Activated CD4-positive, alpha-beta T cell treated with anti-CD3 and anti-CD28 coated beads, Interleukin-2, Interleukin-6, amounts not matched to agents 100 ng/mL and 50 ng/mL, durations not matched to agents 16 hours and 8 hours (primary cell): ENCODE measurements at places on chromosomes 7 and 10.

DNA sequence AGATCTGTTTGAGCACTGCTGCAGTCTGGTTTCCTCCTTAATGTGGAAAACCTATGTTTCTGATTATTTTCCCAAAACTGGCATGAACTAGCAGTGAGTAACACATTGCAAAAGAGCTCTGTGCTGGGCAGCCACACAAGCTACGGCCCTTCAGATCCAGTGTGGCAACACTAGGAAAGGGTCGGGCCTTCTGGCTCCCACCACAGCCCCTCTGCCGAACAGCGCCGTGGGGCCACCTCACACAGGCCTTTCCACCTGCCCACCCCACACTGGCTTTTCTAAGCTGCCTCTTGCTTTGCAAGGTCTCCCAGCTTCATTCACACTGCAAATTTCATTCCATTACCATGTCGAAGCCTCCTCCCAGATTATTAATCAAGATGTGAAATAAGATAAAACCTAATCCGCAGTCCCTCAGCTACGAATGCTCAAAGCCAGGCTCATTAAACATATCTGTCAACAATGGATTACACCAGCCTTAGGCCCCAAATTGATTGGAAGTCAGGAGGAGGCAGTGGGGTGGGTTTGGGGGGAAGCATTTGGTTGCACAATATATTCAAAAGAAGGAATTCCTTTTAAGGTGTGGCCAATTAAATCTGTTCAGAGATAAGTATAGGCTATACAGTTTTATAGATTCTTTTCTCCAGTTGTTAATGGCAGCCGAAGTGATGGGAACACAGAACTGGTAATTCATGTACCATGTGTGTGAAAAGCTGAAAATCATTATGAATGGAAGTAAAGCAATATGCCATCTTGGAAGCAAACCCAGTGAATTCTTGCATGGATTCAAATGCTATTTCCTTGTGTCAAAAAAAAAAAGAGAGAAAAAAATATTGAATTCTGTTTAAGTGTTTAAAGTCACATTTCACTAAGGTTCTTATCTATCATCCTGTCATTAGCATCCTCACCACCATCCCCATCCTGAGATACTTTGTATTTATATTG, 223.7 kb downstream of the MTERF1 start:
- DNase-seq: no peak

DNA sequence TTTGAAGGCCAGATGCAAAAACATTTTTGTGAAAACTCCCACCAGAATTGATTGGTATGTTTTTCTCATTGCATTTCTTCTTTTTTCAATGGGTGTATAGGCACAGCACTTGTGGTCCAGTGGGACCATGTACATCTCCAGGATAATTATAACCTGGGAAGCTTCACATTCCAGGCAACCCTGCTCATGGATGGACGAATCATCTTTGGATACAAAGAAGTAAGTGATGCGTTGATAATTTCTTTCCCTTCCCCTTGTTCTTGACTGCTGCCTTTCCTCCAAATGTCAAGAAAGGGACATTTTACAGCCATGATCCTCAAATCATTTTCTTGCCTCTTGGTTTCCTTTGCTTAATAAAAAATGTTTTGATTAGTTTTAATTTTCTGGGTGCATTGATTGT, 331.5 kb downstream of the PLXDC2 start:
- no peak for DNase-seq

DNA sequence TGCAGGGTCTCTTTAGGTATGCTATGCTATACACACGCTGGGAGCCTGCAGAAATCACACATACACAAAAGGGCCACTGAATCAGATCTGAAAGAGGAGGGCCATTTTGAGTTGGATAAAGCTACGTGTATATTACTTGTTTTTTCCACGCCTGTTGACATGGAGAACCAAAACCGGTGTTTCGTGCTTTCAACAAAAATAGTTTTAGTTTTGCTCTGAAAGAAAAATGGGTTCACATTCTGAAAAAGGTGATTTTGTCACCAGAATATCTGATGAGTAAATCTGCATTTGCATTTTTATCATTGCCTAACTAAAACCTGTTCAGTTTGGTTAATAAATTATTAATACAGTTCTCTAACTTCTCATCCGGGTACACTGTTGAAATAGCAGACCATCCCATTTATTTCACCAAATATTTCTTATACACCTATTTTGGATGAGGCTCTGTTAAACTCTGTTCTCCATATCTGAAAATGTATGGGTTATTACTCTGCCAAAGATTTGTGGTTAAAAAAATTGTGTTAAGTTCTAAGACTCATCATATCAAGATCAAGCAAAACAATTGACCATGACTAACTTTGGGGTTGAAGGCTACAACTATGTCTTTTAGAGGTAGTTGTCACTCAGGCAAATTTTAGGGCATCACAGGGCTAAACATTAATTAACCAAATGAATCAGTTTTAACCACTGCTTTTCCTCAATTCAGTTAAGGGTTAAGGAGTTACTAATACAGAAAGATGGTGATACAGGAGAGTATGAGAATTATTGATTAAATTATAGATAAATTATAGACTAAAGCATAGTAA, 101.2 kb upstream of the RPA3 start:
- peak; percentile 23 for DNase-seq

DNA sequence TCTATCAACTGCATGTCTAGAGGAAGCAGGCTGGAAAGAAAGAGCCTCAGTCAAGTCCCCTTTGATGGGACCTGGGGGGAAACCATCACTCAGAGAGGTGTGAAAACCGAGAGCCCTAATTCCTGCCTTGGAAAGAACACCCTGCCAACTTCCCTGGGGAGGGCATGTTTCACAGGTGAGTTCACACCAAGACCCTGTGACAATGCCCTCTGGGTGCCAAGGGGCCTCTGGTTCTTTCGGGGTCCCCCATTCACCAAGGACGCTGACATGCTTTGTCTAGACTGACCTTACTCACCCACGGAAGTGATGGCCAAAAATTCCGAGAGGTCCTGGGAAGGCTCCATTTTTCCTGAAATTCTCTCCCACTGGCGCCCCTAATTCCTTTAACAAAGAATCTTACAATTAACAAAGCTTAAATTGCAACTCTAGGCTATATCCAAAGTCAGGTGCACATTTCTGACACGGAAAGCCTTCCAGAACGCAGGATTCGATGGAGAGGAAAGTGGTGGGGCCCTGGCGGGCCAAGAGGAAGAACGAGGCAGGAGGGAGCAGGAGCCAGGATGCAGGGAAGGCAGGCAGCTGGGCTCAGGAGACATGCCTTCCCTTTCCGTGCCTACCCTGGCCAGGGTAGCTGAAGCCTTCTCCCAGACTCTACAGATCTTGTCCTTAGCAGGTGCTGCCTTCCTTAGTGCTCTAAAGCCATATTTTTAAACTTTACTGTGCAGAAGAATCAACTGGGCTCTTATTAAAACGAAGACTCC, 23.7 kb downstream of the VSTM4 start:
- no peak for DNase-seq

- DNase-seq: no peak
Measured at GRCh38 chr10:5095687-5096086, 1.5 kb downstream of the AKR1C3 start.

GRCh38 chr10:101230183-101230917, 1.1 kb upstream of the LBX1 start:
- DNase-seq: no peak

- peak; percentile 68 for DNase-seq
Measured at GRCh38 chr7:105782391-105783042, 93.9 kb downstream of the ATXN7L1 start.

DNA sequence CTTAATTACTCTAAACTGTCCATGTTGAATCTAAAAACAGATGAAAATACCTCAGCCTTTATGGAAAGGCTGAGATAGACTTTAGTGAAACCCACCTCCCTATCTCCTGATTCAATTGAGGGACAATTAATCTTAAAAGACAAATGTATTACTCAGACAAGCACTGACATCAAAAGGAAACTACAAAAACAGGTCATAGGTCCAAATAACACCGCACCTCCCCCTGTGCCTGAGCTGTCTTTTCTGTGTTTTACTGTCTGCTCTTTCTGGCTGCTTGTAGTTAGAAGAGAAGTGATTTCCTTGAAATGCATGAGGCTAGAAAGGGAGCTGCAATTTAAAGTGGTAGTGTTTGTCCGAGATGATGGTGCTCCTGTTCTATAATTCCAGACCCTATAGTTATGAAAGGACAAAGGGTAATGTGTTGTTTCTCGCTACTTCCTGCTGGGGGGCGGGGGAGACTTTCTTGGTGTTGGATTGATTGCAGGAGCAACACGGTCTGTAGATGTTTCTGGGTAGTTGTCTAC, 16.0 kb downstream of the AKR1C8 start:
- peak; percentile 80 for DNase-seq

DNA sequence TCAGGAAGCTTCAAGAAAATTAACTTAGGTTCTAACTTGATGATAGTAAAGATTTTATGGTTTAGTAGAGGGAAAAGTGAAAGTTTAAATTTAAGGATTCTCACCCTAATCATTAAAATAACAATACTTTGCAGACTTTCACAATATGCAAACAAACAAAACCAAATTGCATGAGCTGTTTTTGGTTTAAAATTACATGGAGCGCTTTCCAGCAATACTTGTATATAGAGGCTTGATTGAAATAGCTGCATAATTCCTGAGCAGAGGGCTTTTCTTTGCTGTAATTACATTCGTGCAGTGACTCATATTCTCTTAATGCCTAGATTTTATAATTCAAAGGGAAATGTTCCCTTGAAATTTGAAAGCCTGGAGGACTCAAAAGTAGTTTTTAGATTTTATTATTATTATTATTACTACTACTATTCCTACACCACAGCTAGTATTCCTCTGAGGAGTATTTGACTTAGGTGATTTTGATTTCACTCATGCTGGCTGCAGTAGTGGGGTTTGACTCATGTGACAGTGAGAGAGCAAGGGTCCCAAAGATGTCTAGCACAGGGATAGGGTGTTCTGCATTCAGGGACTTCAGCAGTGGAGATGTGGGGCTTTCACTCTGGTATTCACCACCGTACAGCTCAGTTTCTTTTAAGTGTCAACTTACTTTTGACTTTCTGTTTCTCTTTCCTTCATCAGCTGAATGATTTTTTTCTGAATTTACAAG, 138.1 kb downstream of the ADAM22 start:
- DNase-seq: no peak

- no peak for DNase-seq
Measured at GRCh38 chr7:30430276-30430675, 48.3 kb downstream of the NOD1 start.

DNA sequence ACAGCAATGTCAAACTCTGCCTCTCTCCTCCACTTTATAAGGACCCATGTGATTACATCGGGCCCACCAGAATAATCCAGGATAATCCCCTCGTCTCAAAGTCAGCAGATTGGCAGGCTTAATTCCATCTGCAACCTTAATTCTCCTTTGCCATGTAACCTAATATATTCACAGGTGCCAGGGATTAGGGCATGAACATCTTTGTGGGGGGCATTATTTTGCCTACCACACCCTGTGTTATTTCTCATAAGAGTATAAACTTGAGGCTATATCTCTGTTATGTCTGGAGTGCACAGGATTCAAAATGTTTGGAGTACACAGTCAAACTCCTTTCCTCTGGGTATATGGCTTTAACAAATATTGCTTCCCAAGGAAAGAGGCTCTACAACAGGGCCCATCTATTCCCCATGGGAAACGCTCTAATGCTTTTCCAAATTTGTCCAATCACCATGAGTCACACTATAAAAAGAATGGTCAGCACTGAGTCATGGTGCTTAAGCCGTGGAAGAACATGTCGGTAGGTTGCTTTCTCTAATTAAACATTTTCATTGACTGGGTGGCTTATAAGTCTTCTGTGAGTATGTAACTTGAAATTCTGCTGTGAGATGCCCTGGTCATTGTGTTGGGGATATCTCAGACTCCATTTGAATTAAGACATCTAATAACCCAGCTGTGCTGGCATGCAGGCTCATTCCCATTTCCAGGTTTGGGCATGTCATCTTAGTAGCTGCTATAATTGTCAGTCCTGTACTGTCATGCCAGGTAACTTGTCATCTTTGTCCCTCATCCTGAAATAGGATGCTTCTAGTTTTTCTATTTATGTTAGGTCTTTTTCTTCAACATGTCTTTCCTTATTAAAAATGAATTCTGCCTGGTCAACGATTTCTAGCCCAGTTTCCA, 11.5 kb upstream of the AKR1B10 start:
- DNase-seq: no peak

- peak; percentile 46 for DNase-seq
Measured at GRCh38 chr7:66921918-66922486, 977 bp downstream of the TMEM248 start.

- no peak for DNase-seq
Measured at GRCh38 chr10:10730471-10731043, 287.1 kb upstream of the CELF2 start.

GRCh38 chr7:134710854-134711624, 64.4 kb downstream of the BPGM start:
- DNase-seq: peak; percentile 54

- no peak for DNase-seq
Measured at GRCh38 chr10:108388706-108389105, 1224.2 kb upstream of the SORCS1 start.
